ENCODE measurements at places on chromosomes 4 and X.
A peak's percentile ranks its signal among the peaks of the same experiment; 100 is the strongest.

DNA sequence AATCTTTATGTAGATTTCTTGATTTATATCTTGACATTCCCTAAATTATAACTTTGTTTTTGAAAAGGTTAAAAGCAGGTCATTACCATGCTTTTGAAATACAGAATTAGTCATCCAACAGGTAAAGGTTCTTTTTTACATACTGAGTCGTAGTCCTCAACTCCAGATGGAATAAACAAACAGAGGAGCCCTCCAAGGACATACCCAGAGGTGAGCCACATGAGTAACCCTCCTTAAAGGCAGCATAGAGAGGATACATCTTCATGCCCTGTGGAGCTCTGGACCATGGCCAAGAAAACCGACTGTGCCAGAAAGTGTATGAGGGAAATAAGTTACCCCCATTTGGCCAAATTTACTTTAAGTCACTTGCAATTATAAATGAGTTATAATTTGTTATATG lies 95.3 kb upstream of the MCF2 start:
- no peak for DNase-seq

DNA sequence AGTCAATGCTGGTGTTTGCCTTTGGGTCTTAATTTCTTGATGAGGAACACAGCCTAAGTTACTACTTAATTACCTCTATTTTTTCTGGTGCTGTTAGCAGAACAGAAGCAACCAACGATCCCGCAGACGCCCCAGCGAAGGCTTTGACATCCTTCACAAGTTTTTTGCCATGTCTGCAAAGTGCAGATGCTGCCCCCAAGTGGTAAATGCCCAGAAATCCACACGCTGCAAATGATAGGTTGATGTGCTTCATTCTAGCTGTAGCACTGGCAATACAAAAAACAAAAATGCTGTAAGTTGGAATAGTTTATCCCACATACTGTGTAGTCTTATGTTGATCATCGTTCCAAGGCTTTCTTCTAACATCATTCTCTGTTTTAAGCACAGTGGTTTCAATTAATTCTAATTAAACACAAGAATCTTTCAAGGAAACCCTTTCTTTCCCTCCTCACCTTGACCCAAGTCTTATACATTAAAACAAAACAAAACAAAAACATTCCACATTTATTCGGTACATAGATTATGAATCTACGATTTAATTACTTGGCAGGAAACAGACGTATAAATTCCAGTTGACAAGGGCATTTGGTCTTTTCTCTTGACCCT lies 1.2 kb downstream of the PNPLA4 start:
- peak; percentile 52 for DNase-seq

GRCh38 chrX:42869659-42870476 lies 91.9 kb upstream of the PPP1R2C start:
- no peak for DNase-seq

DNA sequence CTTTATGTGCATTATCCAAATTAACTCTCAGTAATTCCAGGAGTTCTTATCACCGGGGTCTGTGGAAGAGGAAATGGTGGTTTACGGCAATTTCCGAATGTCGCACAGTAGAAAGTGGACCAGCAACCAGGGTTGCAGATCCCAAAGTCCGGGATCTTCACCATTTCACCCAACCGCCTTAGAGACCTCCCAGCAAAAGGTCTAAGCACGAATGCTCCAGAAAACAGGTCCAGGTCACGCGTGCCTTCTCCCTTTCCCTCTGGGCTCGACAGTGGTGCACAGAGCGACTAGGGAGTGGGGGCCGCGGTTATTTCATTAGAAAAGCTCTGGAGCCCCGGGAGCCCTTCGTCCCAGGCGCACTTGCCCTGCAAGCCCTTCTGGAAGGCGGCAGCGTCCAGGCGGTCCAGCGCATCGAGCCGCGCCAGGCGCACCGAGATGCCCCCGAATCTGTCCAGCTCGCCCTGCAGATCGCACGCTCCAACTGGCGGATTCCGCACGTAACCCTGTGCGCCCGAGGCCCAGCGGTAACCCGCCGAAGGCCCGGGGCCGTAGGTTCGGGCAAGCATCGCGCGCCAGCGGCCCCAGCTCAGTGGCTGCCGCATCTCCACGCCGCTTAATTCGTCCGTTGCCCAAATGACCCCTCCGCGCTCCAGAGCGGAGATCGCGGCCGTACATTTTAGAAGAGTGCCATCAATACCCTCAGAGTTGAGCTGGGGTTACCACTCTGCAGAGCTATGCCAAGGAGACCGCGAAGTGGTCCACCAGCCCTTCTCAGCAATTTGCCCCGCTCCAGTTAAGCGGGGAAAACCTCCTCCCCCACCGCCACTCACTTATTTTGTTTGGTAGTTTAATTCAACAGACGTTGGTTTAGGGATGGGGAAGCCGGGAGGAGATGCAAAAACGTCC lies at the start of gene NUDT6:
Gene NUDT6, minus strand, starts transcription at position 627 of the 906 bp plus-strand sequence. Its CDS starts 25 bp downstream, at position 602.
- DNase-seq = peak; percentile 57

DNA sequence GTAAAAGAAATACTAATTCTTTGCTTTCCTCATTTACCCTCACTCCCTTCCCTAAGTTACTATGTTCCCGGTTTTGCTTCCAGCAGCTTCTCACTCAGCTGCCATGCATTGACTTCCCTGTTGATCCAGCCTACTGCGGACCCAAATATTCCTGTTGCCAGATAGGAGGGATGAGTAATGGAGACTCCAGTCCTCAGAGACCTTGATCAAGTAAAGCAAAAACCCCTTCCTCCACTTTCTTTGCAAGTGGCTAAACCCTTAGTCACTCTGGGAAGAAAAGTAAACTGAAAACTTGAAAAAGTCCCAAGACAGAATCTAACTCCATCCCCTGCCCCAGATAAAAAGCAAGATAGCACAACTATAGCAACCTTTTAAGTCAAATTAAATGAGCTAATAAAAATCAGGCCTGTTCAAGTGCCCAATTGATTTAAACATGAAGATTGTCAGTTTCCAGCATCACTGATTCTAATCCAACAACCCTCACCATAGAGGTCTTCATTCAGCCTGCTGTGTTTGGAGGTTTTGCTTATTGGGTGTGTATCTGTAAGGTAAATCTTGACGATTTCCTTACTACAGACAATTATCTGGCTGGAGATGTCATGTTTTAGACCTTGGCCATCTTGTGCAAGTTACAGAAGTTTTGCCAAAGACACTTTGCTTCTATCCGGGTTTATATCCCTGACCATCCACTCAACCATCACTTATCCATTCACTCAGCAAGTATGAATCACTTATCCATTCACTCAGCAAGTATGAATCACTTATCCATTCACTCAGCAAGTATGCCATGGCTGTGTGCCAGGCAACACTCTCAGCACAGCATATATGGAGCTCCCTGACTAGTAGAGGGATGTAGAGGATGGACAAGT lies 17.6 kb downstream of the FGFBP1 start:
- DNase-seq = no peak

GRCh38 chrX:80285131-80285773 lies 135.0 kb upstream of the TENT5D start:
- DNase-seq = peak; percentile 1

- no peak for DNase-seq
Measured at GRCh38 chr4:78022517-78022916, 34.6 kb upstream of the FRAS1 start.

Measured in activated T-cell treated with anti-CD3 and anti-CD28 coated beads, Interleukin-2, amount 50 U/mL, for 72 hours (primary cell).